Mucosa of descending colon (tissue), 3 donors: ENCODE measurements at places on chromosomes 5 and 9. TPM values are rescaled to one million over a fixed set of nuclear protein-coding genes. Genes with fewer than 3 reads are reported as not detected.

C5orf52 gene
- total RNA-seq: 5.7 TPM

ACOT12 gene
- not detected for total RNA-seq

CTSV gene
- total RNA-seq: 17.8 TPM

IGIP gene
- total RNA-seq: 9.8 TPM

PCDHGB3 gene
- total RNA-seq: 2.0 TPM

LCN15 gene
- 1.6 TPM for total RNA-seq

PLPP7 gene
- 9.7 TPM for total RNA-seq

RNF208 gene
- total RNA-seq: 5.3 TPM

SEMA6A gene
- total RNA-seq: 137 TPM

PCDHGA1 gene
- 0.35 TPM for total RNA-seq

ZFP37 gene
- total RNA-seq: 2.7 TPM

ZNF474 gene
- total RNA-seq: not detected

OXCT1 gene
- 8.9 TPM for total RNA-seq

PTGR1 gene
- total RNA-seq: 48.7 TPM

PCSK5 gene
- total RNA-seq: 82.0 TPM

OBP2B gene
- not detected for total RNA-seq

TXNDC8 gene
- total RNA-seq: not detected

BTNL9 gene
- total RNA-seq: 1.2 TPM

CYLC2 gene
- not detected for total RNA-seq
